SW 1271 (cell line): ENCODE measurements at places on chromosomes 1 and 21.

DNA sequence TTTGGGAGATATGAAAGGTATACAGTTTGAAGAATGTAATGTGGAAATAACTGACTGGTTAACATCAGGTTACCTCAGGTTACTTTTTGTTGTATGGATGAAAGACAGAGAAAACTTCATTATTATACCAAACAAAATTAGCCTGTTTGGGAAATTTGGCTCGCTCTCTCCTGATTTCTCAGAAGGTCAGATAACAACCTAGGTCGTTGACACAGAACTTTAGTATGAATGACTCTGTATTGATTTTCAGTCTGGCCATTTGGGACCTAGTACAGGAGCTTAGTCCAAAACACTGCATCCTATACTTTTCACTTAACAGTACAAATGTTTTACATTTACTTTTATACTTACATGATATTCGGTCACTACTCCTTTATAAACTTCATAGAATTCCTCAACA is 128.3 kb downstream of the ATP1B1 start:
- DNase-seq, result no peak

- DNase-seq, result no peak
Observed at GRCh38 chr1:241976229-241976628, 18.7 kb downstream of the BECN2 start.

- no peak for DNase-seq
Observed at GRCh38 chr1:223266632-223267172, 97.3 kb downstream of the SUSD4 start.

GRCh38 chr1:204278958-204279357 is 65.2 kb upstream of the GOLT1A start:
- DNase-seq, result no peak

DNA sequence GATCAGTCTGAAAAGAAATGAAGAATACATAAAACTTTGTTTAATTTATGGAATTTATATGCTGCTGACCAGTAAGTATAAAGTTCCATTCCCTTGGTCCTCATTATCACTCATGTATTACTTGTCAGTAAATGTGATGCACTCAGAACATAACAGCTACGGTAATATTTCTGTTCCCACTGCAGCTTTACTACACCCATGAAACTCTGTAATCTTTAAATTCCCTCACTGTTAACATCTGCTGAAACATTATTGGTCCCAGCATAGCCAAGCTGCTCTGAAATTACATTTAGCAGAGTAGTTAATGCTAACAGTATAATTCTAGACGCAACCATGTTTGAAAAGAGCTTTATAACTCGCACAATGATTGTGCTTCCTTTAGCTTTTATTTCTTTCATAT is 238.4 kb downstream of the GPATCH2 start:
- DNase-seq, result no peak
